ENCODE measurements at places on chromosomes 3 and 15. TPM values are rescaled to one million over a fixed set of nuclear protein-coding genes. Genes with fewer than 3 reads are reported as not detected.
A peak's percentile ranks its signal among the peaks of the same experiment; 100 is the strongest.

- DNase-seq: no peak
These were observed 776 bp downstream of the VGLL3 start for GRCh38 chr3:86990012-86990733.

GRCh38 chr15:23857028-23857641 lies 170.0 kb upstream of the NDN start:
- DNase-seq: no peak

DNA sequence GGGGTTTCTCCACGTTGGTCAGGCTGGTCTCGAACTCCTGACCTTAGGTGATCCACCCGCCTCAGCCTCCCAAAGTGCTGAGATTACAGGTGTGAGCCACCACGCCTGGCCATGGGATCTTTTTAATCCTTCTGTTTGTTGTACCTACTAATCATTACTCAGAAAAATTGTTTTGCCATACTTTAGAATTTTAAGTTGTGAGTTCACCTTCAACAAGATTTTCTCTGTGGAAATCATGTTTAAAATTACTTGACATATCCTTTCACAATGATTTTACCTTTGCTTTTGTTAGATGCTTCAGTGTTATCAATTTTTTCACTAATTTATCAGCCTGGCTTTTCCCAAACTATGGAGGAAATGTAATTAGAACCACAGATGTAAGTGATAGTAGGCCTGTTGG lies 11.6 kb upstream of the MECOM start:
- no peak for DNase-seq

GRCh38 chr15:81612631-81613030 lies 238.6 kb upstream of the TMC3 start:
- DNase-seq: no peak

DNA sequence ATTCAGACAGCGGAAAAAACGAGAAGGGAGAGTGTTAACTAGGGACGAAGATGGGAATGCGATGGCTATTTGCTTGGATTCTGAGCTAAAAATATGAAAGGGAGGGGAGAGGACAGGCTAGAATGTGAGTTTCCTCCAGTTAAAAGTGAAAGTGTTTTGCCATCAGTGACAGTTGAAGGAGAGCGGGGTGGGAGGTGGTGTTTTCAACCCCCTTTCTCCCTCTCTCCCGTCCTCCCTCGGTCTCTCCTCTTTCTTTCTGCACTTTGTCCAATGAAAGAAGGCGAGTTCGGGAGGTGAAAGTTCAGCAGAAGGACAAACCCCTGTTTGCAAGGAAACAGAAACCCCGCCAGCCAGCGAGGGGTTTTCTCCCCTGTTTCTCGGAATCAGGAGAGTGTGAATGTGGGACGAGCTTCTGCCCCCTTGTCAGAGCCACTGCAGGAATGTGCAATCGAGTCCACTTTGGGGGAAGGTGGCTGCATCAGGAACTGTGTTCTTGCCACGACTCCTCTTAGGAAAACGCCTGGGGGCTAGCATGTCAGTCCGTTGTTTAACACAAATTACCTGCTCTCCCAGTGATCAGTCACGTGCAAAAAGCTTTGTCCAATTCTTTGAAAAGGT lies 975 bp upstream of the FOXP1 start:
- DNase-seq: no peak

DNA sequence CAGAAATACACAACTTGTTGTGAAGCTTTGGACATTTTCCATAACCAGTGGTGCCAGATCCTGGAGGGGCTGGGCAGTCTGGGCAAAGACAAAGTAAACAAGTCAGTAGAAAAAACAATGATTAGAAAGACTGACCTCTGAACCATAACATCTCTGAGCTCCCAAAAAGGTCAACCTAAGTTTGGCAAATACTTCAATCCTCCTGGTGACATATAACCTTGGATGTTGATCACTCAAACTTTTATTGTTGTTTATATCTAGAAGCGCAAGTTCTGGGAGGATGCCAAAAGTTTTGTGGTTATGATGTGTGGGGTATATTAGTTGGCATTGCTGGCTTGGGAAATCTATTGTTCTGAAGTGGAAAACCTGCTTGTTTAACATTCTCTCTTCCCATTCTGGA lies 257.7 kb downstream of the DIPK2A start:
- no peak for DNase-seq

GRCh38 chr3:128241741-128242140 lies 88.5 kb downstream of the EEFSEC start:
- no peak for DNase-seq

GRCh38 chr3:16334909-16335308 lies 69.9 kb downstream of the OXNAD1 start:
- no peak for DNase-seq

DNA sequence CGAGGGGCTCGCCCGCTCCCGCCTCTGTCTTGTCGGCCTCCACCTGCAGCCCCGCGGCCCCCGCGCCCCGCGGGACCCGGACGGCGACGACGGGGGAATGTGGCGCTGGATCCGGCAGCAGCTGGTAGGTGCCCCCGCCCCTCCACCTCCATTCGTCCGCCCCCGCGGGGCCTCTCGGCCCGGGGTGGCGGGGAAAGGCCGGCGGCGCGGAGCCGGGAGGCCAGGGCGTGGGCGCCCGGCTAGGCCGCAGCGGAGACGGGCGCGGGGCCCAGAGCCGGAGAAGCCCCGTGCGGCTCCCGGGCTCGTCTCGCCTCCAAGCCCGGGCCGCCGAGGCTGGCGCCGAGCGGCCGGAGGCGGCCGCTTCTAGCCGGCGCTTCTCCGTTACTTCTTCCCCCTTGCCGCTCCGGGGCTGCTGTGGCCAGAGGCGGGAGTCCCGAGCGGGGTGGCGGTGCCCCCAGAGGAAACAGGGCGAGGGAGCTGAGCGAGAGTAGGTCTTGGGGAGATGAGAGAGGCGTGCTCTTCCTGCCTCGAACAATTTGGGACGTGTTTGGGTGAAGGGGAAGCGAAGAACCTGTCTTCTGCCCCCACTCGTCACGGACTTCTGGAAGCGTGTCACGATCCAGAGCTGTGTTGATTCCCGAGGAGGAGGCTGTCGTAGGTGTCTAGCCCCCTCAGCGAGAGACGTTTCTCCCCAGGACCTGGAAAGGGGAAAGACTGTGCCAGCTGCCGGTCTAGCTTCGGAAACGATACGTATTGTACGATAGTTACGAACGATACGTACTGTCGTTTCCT lies 555 bp downstream of the ATP11B start:
- DNase-seq: peak; percentile 22

- DNase-seq: no peak
These were observed 282.5 kb downstream of the RPLP1 start for GRCh38 chr15:69735121-69735520.

- no peak for DNase-seq
These were observed 16.0 kb upstream of the PTX3 start for GRCh38 chr3:157420606-157421130.

- no peak for DNase-seq
These were observed 18.9 kb downstream of the PTH1R start for GRCh38 chr3:46896386-46896785.

DNA sequence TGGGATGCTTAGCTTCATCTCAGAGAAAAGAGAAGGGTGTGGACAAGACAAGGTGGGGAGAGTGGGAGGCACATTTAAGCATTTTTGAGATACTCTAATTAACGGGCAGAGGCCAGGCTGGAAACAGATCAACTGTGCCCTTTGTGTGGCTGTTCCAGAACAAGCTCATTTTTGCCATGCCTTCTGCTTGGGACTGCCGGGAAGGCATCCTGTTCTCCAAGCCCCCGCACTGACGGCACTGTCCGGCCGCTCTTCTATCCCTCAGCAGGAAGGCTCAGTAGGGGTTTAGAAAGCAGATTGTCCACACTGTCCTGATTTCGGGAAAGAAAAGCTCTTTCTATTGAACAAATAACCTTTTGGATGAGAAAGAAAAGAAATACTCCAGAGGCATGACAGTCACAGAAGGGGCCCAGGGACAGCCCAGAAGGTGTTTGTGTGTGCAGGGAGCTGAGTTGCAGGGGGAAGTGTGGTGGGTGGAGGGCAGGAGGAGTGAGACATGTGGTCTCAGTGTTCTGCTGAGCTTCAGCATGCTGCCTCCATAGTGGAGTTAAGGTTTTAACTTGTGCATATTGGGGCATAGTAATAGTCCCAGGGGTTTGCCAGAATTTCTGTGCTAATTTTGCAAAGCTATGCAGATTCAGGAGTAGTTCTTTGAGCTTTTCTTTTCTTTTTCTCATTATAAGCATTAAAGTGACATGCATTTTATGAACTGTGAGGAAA lies 27.3 kb downstream of the SV2B start:
- DNase-seq: no peak

The FRMD4B gene
- 14.0 TPM for polyA plus RNA-seq

The TP63 gene
- polyA plus RNA-seq: 11.6 TPM

The NSMCE3 gene
- polyA plus RNA-seq: 5.8 TPM

The ACTRT3 gene
- polyA plus RNA-seq: 2.6 TPM

The RLBP1 gene
- 0.28 TPM for polyA plus RNA-seq

The MNS1 gene
- polyA plus RNA-seq: 5.4 TPM

Data from forelimb muscle (tissue), 1 donor.